ENCODE measurements at places on chromosomes 2 and 18.
A peak's percentile ranks its signal among the peaks of the same experiment; 100 is the strongest.

DNA sequence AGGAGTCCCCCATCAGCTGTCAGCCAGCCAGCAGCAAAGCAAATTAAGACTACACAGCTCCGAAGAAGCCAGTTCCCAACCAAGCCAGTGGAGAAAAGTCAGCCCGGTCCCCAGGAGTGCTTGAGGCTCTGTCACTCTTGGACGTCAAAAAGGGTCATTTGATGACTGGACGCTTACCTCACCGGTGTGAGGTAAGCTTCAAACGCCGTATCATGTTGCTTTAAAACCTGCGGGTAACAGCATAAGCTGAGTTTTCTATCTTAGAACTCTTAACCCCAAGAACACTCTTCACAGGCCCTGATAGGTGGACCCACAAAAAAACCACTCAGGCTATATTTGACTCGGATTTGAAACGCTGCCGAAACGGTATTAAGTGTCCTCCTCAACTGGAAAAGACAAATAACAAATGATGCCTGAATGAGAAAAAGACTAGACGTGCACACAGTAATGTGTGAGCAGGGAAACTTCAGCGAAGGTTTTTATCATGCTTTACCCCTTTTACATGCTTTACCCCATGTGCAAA lies 682 bp upstream of the LNPK start:
- no peak for DNase-seq

DNA sequence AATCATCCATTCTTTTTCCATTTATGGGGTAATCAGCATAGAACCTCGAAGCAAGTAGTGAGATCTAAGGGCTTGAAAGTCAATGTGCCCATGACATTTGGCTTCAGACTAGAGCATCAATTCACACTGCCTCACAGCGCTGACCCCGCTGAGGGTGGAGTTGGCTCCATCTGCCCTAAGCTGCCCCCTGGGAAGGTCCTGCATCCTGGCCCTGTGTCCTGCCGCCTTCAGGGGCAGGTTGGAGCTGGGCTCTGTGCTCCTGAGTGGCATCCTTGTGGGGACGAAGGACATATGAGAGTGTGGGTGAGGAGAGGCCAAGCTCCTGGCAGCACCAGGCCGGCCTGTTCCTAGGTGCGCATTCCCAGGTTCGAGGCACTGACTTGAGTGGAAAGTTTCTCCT lies 249.4 kb downstream of the FHOD3 start:
- no peak for DNase-seq

- no peak for DNase-seq
These were observed 149.3 kb downstream of the GPD2 start for GRCh38 chr2:156585457-156585856.

- no peak for DNase-seq
These were observed 145.0 kb upstream of the GYPC start for GRCh38 chr2:126510960-126511359.

- DNase-seq, result no peak
These were observed 1.3 kb upstream of the BAZ2B start for GRCh38 chr2:159617646-159618045.

DNA sequence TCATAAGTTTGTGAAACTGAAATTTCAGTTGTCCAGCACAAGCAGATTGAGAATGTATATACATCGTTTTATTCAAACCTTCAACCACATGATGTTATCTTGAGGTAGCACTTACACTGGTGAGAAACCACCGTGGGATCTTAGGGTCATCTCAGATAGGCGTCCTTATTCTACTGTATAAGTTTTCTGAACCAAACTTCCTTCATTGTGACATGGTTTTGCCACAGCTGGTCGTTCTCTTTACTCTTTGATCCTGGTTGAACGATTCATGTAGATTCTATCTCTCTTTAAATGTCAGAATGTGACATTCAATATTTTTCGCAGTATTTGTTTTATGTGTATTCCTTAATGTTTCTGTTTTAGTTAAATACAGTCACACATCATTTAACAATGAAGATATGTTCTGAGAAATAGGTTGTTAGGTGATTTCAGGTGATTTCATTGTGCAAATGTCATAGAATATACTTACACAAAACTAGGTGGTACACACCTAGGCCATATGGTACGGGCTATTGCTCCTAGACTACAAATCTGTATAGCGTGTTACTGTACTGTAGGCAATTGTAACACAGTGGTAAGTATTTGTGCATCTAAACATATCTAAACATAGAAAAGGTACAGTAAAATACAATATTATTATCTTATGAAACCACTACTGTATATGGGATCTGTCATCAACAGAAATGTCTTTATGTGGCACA lies 17.9 kb upstream of the ARHGAP25 start:
- no peak for DNase-seq

DNA sequence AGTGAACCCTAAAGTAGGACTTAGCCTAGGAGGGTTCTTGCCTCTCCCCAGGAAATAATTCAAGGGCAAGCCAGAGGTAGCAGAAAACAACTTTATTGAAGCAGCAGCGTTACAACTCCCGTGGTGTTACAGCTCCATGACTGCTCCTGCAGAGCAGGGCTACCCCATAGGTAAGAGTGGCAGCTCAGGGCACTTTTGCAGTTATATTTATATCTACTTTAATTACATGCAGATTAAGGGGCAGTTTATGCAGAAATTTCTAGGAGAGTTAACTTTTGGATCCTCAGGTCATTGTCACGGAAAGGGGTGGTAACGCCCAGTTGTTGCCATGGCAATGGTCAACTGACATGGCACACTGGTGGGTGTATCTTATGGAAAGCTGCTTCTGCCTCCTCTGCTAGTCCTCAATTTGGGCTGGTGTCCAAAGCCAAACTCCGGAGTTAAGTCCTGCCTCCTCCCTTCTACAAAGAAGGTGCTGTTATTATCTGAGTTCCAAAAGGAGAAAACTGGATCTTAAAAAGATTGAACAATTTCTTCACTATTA lies 1413.0 kb downstream of the DSC3 start:
- DNase-seq, result no peak

GRCh38 chr2:102335871-102336366 lies 19.7 kb upstream of the IL18R1 start:
- DNase-seq, result no peak

DNA sequence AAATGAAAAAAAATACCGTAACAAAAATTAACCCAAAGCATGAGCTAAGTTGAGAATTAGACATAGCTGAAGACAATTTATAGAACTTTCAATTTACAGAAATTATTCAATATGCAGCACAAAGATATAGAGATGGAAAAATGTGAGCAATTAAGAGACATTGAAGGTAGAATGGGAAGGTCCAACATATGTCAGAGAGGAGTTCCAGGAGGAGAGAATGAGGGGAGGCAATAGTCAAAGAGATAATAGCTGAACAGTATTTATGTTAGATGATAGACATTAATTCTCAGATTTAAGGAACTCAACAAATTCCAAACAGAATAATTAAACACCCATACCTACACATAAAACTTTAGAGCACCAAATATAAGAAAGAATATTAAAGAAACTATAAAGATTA lies 103.0 kb upstream of the MSTN start:
- no peak for DNase-seq

- no peak for DNase-seq
These were observed 85.4 kb downstream of the RTN4 start for GRCh38 chr2:54964816-54965215.

GRCh38 chr2:3001615-3002560 lies 375.7 kb downstream of the EIPR1 start:
- no peak for DNase-seq

DNA sequence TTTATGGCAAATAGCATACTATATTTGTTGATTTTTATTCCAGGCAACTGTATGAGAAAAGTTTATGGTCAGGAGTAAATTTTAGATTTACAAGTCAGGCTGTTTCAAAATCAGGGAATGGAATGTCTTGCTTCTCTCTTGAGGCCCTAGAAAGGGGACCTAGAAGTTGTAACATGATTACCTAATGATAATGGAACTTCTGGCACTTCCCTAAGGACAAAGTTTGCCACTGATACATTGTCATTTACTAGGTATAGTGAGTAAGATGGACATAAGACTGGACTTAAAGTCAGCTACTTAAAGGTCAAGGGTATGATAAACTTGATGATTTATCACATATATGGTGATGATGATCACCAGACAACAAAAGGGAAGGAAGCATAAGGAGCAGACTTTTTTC lies 103.3 kb upstream of the VRK2 start:
- no peak for DNase-seq

GRCh38 chr18:56186319-56186718 lies 452.1 kb downstream of the TXNL1 start:
- no peak for DNase-seq

- peak; percentile 36 for DNase-seq
These were observed 972 bp upstream of the DLX2 start for GRCh38 chr2:172103471-172104272.

DNA sequence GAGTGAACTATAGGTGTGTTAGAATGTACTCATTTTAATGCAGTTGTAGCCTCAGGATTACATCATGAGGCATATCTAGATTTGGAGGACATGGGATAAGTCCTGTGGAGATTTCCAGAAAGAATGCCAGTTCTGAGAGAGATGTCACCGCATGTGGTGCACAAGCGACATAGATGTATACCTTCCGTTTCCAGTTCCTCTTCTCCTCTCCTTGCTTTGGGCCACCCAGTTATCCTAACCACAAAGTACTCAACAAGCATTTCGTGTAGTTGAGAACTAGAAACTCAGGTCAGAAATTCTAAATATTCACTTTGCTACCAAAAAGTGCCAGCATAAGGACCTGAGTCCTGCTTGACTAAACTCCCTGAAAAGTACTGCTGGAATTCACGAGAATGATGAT lies 66.5 kb downstream of the KCTD18 start:
- no peak for DNase-seq

DNA sequence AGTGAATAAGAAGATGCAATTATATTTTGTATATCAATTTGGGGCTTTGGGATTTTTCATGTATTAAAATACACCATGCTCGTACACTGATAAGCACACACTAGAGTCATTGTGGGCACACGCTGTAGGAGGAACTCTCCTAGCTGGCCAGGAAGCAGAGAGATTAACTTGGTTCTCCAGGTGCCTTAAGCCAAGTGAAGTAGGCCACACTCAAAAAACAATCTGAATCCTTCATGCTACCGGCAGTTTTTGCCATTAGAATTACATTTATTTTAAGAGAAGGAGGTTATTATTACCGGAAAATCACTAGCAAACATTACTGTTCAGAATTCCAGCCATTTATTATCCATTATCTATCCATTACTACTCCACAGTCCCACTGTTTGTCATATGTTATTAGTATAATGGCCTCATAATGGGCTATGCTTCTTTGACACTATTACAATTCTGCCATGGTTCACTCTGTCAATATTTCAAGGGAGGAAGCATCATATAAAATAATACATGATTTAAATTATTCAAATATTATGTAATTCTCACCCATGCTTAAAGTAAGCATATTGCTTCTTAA lies 214.4 kb downstream of the L3MBTL4 start:
- no peak for DNase-seq

GRCh38 chr18:11179959-11180519 lies 30.7 kb upstream of the PIEZO2 start:
- no peak for DNase-seq

DNA sequence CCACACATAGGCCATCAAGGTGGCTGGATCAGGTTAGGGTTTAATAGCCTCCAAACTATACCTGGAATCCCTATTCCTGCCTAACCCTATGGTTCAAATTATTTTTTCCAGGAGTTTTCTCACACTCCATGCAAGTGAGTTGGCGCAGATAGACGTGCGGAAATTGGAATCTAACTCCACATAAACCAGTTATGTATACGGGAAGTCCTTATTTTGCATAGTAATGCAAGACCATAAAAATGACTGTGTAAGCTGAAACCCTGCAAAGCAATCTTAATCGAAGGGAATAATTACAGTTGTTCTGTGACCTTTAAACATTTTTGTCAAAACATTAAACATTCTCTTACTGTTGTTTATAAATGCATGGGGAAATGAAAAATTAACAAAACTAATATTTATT lies 200.1 kb upstream of the SIX2 start:
- no peak for DNase-seq

DNA sequence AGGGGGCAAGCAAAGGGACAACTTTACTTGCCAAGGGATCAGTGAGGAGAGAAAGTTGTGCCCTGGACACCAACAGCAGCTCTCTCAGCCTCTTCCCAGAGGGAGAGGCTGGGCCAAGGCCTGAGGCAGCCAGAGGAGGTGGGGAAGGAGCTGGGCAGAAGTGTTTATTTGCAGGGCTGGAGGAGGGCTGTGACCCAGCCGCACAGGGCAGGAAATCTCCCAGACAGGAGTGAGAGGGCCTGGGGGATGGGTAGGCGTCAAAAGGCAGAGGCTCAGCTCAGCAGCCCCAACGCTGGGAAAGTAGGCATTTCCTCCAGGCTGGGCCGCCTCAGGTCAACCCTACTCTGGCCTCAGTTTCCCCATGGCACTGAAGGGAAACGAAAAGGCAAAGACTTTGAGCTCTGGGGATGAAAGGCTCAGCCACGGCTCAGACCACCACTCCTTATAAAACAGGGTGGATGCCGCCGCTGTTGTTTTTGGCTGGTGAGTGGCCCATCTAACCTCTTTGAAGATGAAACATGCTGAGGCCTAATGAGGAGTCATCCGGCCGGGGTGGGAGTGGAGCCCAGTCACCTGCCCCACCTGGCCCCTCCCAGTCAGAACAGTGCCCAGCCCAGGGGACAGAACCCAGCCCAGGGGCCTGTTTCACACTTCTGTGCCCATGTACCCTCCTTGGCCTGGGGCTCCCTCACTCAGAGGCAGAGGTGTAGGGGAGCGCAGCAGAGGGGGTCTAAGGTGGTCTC lies 21.9 kb upstream of the SEMA4C start:
- no peak for DNase-seq

DNA sequence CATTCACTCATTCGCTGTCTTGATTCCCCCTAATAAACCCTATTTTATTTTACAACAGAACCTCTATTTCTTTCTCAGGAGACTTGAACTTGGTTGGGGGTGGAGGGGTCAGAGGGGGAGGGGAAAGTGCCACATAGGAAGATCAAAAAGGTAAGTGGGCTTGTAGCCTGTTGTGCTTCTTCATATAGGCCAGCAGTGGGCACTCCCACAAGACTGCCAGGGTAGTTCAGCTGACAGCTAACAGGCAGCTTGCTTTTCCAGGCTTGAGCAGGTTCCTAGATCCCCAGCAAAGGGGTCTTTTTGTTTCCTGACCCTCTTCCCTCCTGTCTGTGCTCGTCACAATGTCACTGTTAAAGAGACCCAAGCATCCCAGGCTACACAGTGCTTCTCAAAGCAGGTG lies 829 bp upstream of the KIAA2012 start:
- DNase-seq, result no peak

- DNase-seq, result no peak
These were observed 21.4 kb upstream of the BARD1 start for GRCh38 chr2:214830794-214831346.

- no peak for DNase-seq
These were observed 9.3 kb upstream of the KCNIP3 start for GRCh38 chr2:95287806-95288205.

GRCh38 chr2:236686561-236686960 lies 116.9 kb downstream of the ACKR3 start:
- no peak for DNase-seq

- DNase-seq, result no peak
These were observed 76.9 kb upstream of the GCFC2 start for GRCh38 chr2:75787532-75788132.

Measured in activated naive CD4-positive, alpha-beta T cell (primary cell).